ENCODE measurements at places on chromosomes 7 and 10. TPM values are rescaled to one million over a fixed set of nuclear protein-coding genes. Genes with fewer than 3 reads are reported as not detected.
A peak's percentile ranks its signal among the peaks of the same experiment; 100 is the strongest.

GRCh38 chr7:37031571-37032257 is 307.4 kb upstream of the AOAH start:
- DNase-seq = peak; percentile 97
- no peaks in the 10 kb centered on the region for H3K36me3 ChIP-seq
- no peaks in the 10 kb centered on the region for H3K27me3 ChIP-seq

DNA sequence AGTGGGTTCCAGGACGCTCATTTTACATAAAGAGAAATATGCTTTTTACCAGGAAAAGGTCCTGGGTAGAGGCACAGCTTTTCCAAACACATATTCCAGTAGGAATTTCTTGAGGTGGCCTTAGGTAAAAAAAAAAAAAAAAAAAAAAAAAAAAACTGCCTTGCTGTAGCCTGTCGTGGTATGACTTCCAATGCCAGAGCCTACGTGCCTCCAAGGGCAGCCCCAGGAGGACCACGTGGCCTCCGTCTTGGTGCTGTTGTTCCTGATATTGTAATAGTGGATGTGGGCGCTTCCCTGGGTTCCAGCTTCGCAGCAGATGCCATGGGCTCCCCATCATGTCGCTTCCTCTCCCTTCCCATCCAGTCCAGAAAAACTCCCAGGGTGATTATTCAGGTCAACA is 49.3 kb downstream of the PRKAG2 start:
- H3K36me3 ChIP-seq = no peaks in the 10 kb centered on the region
- DNase-seq = no peak
- H3K4me3 ChIP-seq = no peak overlapping the region
- peaks cover 2% of the 10 kb centered on the region for H3K27me3 ChIP-seq

MTG1 gene
- 29.9 TPM for total RNA-seq

DNA sequence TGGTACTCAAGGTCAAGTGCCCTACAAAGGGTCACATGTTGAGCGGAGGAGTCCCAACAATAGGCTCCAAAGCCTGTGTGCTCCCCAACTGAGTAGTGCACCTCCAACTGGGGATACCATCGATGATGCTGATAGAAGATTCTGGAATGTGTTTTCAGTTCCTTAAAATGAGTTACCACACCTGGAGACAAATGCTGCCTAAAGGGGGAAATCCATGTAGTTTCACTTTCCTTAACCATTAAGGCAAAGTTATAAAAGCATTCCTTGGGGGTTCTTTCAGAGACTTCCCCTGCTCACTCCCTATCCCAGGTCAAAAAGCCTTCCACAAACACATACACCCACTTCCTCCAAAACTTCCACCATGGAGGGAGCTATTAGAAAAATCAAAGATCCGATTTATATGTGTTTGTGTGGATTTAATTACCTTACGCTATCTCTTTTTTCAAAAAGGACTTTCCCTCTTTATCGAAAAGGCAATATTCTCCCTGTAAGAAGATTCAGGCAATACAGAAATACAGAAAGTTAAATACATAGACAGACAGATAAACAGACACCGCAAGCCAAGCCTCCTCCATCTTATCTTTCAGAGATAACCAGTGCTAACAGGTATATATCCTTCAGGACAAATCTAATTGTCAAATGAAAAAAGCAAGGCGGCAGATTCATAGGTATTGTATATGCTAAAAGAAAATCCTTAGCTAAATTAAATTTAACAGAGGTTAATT is 135.9 kb upstream of the ASAH2 start:
- no peak overlapping the region for H3K27ac ChIP-seq
- H3K27me3 ChIP-seq = no peaks in the 10 kb centered on the region
- peaks cover 50% of the 10 kb centered on the region for H3K4me1 ChIP-seq
- no peak overlapping the region for H3K4me3 ChIP-seq
- no peaks in the 10 kb centered on the region for H3K36me3 ChIP-seq
- no peak for DNase-seq

TUBAL3 gene
- total RNA-seq = 0.07 TPM

DNA sequence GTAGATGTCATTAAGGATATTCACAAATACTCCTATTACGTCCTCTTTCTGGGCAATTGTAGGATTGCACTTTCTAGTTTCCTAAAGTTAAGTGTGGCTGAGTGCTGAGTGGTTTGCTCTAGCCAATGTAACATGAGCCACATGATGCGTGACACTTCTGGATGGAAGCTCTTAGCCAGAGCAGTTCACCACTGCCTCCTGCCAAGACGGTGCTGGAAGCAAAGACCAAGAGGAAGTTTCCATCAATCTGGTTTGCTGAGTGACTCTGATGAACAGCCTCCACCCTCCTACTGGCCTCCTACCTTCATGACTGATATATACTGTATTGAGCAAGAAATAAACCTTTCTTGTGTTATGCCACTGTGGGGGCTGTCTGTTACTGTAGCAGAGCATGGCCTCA is 318.1 kb downstream of the KCNMA1 start:
- H3K4me1 ChIP-seq = no peaks in the 10 kb centered on the region
- no peak for DNase-seq
- no peaks in the 10 kb centered on the region for H3K27me3 ChIP-seq

DNA sequence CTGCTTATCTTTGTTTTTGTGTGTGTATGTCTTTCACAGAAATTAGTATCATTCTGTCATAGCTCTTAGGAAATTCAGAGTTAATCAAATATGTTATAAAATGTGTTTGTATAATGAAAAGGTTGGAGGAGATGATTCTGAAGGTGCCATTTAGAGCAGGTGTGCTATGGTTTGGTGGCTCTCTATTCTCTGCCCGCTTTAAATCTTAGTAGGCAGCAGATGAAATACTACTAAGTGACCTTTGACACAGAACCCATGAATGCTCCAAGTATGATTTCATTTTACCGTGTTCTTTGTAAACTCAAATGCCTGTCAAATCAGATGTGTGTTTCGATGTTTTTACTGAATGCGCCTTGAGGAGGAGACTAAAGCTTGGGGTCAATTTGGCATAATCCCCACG is 24.5 kb downstream of the ZEB1 start:
- H3K4me3 ChIP-seq = no peak overlapping the region
- DNase-seq = no peak
- no peak overlapping the region for H3K27ac ChIP-seq
- no peaks in the 10 kb centered on the region for H3K36me3 ChIP-seq
- H3K27me3 ChIP-seq = no peaks in the 10 kb centered on the region

ADAP1 gene
- total RNA-seq = 18.3 TPM

- H3K27ac ChIP-seq = no peak overlapping the region
- no peak overlapping the region for H3K4me3 ChIP-seq
- H3K36me3 ChIP-seq = no peaks in the 10 kb centered on the region
- DNase-seq = no peak
These were observed 4.1 kb upstream of the SYPL1 start for GRCh38 chr7:106116161-106116704.

CLDN4 gene
- 28.2 TPM for total RNA-seq

CDC14C gene
- total RNA-seq = not detected

ITGB8 gene
- total RNA-seq = not detected

SPAG6 gene
- not detected for total RNA-seq

- H3K4me1 ChIP-seq = peaks cover 17% of the 10 kb centered on the region
- H3K36me3 ChIP-seq = peaks cover 3% of the 10 kb centered on the region
- no peak overlapping the region for H3K27ac ChIP-seq
- H3K27me3 ChIP-seq = no peaks in the 10 kb centered on the region
These were observed 111.5 kb upstream of the IFRD1 start for GRCh38 chr7:112338786-112339185.

TEX47 gene
- total RNA-seq = not detected

- H3K4me1 ChIP-seq = no peaks in the 10 kb centered on the region
- H3K4me3 ChIP-seq = no peak overlapping the region
- peaks cover under 1% of the 10 kb centered on the region for H3K27me3 ChIP-seq
- no peaks in the 10 kb centered on the region for H3K36me3 ChIP-seq
These were observed 193.6 kb upstream of the PFKP start for GRCh38 chr10:2873769-2874168.

CYP2E1 gene
- not detected for total RNA-seq

- H3K4me3 ChIP-seq = no peak overlapping the region
- H3K27ac ChIP-seq = no peak overlapping the region
- no peaks in the 10 kb centered on the region for H3K36me3 ChIP-seq
- no peak for DNase-seq
- no peaks in the 10 kb centered on the region for H3K4me1 ChIP-seq
- H3K27me3 ChIP-seq = no peaks in the 10 kb centered on the region
These were observed 15.9 kb downstream of the ODAD2 start for GRCh38 chr10:27982875-27983543.

- no peaks in the 10 kb centered on the region for H3K36me3 ChIP-seq
- DNase-seq = no peak
- no peaks in the 10 kb centered on the region for H3K27me3 ChIP-seq
- H3K4me3 ChIP-seq = peak overlapping the region; percentile 99
- H3K27ac ChIP-seq = peak overlapping the region; percentile 90
These were observed 574 bp downstream of the MARCHF5 start for GRCh38 chr10:92291616-92291865.

DNA sequence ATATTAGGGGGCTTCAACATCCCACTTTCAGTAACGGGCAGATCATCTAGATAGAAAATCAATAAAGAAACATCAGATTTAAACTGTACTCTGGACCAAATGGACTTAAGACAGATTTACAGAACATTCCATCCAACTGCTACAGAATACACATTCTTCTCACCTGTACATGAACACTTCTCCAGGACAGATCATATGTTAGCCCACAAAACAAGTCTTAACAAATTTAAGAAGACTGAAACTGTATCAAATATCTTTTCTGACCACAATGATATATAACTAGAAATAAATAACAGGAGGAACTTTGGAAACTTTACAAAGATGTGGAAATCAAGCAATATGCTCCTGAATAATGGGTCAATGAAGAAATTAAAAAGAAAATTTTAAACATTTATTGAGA is 86.7 kb downstream of the MICU1 start:
- no peak overlapping the region for H3K27ac ChIP-seq
- H3K36me3 ChIP-seq = peaks cover 3% of the 10 kb centered on the region
- H3K4me1 ChIP-seq = peaks cover 54% of the 10 kb centered on the region
- H3K27me3 ChIP-seq = no peaks in the 10 kb centered on the region
- DNase-seq = no peak
- H3K4me3 ChIP-seq = no peak overlapping the region

DNA sequence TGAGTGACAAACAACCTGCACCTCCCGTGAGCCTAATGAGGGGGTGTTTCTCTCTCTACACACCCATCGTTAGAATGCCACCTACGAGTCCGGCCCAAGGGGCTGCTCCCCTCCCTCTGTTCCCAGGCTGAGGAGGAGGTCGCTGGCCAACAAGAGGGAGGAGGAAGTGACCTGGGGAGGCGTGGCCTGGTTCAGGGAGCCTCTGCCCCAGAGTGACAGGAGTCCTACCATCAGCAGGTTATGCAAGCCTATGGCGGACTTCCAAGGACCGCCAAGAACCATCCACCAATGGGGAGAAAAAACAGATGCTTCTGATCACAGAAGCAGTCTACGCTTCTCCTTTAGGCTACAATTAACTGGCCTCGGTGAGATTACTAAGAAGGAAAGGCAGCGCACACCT is 12.3 kb upstream of the EGFR start:
- no peak overlapping the region for H3K27ac ChIP-seq
- no peaks in the 10 kb centered on the region for H3K36me3 ChIP-seq
- H3K27me3 ChIP-seq = no peaks in the 10 kb centered on the region
- no peak for DNase-seq
- H3K4me3 ChIP-seq = no peak overlapping the region
- no peaks in the 10 kb centered on the region for H3K4me1 ChIP-seq

GRCh38 chr7:75842836-75843446 is 29.3 kb upstream of the CCL24 start:
- H3K36me3 ChIP-seq = no peaks in the 10 kb centered on the region
- no peak overlapping the region for H3K4me3 ChIP-seq
- peaks cover 15% of the 10 kb centered on the region for H3K4me1 ChIP-seq
- H3K27ac ChIP-seq = no peak overlapping the region

- no peaks in the 10 kb centered on the region for H3K4me1 ChIP-seq
- no peaks in the 10 kb centered on the region for H3K27me3 ChIP-seq
- no peak overlapping the region for H3K4me3 ChIP-seq
These were observed 25.3 kb upstream of the MTPAP start for GRCh38 chr10:30374353-30374752.

- DNase-seq = peak; percentile 72
- H3K27me3 ChIP-seq = no peaks in the 10 kb centered on the region
- peaks cover 21% of the 10 kb centered on the region for H3K4me1 ChIP-seq
- H3K4me3 ChIP-seq = peak overlapping the region; percentile 81
- peak overlapping the region; percentile 88 for H3K27ac ChIP-seq
- no peaks in the 10 kb centered on the region for H3K36me3 ChIP-seq
These were observed 2.0 kb upstream of the KIF11 start for GRCh38 chr10:92590623-92591549.

DNA sequence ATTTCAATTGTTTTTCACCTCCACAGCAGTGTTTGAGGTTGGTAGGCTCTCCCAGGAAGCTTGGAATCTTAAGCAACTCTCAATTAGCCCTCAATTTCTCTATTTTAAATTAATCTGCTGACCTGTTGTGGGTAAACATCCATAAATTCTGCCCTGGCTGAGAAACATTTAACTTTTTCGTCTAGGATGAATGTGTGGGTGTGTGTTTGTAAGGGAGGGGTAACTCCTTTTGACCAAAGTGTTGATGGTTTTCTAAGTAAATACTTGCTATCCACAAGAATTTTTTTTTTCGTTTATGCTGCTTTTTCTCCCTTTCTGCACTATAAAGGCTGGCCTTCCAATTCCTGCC is 973 bp downstream of the PPP3CB start:
- peaks cover 37% of the 10 kb centered on the region for H3K4me1 ChIP-seq
- DNase-seq = no peak
- H3K27me3 ChIP-seq = no peaks in the 10 kb centered on the region
- peaks cover 9% of the 10 kb centered on the region for H3K36me3 ChIP-seq
- H3K27ac ChIP-seq = peak overlapping the region; percentile 97
- H3K4me3 ChIP-seq = peak overlapping the region; percentile 94

ARMS2 gene
- total RNA-seq = not detected

GRCh38 chr7:45053401-45053800 is 35.4 kb downstream of the NACAD start:
- H3K36me3 ChIP-seq = no peaks in the 10 kb centered on the region
- H3K4me3 ChIP-seq = no peak overlapping the region
- no peaks in the 10 kb centered on the region for H3K27me3 ChIP-seq
- H3K4me1 ChIP-seq = no peaks in the 10 kb centered on the region
- no peak for DNase-seq
- no peak overlapping the region for H3K27ac ChIP-seq

DNA sequence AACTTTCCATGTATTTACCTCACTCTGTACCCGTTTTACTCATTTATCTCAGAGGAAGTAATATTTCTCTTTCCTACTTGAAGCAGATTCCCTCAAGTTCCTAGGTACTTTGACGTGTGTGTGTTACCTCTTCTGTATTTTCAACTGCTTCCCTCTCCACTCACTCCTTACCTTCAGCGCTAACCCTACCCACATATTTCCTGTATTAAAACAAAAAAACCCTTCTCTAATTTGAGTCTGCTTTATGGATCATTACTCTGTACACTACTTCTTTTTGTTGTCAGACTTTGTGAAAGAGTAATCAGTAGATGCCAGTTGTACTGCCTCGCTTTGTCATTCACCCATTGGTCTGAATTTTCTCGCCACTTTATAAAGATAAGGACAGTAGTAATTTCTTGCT is 74.0 kb downstream of the CDK13 start:
- 0 out of 3 replicates have a peak, but pooled peaks cover 11% of the 10 kb centered on the region for H3K36me3 ChIP-seq
- no peak overlapping the region for H3K27ac ChIP-seq
- H3K4me1 ChIP-seq = no peaks in the 10 kb centered on the region
- no peak for DNase-seq
- H3K4me3 ChIP-seq = no peak overlapping the region
- H3K27me3 ChIP-seq = no peaks in the 10 kb centered on the region

SAMD9L gene
- total RNA-seq = not detected
